GM12878 (cell line): ENCODE measurements at places on chromosomes 7 and 10.

DNA sequence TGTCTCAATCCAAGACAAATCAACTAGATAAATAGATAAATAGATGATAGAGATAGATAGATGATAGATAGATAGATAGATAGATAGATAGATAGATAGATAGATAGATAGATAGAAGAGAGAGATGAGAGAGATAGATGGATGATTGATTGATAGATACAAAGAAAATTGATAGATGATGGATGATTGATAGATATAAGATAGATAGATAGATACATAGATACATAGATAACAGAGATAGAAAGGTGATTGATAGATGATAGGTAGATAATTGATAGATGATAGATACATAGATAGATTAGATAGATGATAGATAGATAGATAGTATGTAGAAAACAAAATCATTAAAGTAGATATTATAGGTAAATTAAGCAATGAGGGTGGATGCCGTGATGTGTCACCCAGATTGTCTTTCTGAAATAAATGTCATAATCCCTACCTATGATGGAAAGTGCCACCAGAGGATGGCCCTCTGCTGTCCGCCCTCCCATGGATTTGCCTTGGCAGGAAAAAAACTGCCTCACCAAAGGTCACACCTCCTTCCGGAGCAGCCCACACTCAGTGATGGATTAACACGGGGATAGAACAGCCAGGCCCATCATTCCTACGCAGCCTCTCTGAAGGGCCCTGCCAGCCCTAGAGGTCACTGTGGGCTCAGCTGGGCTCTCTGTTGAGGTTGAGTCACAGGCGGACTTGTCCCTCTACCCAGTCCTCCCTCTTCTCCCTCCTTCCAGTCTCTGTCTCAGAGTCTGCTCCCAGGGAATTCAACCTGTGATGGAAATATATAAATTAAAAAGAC lies 50.8 kb downstream of the KCNH2 start:
- DNase-seq: no peak

- no peak for DNase-seq
Observed at GRCh38 chr7:17500736-17501135, 202.3 kb downstream of the AHR start.

- no peak for DNase-seq
Observed at GRCh38 chr7:14381306-14381705, 391.8 kb upstream of the ETV1 start.

DNA sequence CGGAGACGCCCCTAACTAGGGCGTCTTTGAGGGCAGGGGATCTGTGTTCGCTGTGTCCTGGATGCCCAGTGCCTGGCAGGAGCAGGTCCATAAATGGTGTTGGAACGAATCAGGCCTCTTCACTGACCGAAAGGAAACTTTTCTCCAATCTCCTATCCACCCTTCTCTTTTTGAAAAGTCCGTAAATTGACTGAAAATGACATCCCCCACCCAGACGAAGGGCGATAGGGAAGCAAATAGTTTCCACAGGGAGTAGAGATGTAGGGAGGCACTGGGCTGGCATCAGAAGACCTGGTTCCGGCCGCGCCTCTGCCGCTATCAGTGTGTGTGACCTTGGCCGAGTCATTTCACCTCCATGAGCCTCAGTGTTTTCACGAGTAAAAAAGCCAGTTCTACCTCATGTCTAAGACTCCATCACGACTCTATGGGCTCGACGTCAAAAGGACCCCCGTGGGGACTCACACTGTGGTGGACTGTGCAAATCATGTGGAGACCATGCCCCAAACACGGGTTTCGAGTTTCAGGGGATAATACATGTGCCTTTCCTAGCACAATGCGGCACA lies 497 bp upstream of the RAB11FIP2 start:
- no peak for DNase-seq

- no peak for DNase-seq
Observed at GRCh38 chr7:134454277-134454676, 4.6 kb downstream of the AKR1B1 start.

DNA sequence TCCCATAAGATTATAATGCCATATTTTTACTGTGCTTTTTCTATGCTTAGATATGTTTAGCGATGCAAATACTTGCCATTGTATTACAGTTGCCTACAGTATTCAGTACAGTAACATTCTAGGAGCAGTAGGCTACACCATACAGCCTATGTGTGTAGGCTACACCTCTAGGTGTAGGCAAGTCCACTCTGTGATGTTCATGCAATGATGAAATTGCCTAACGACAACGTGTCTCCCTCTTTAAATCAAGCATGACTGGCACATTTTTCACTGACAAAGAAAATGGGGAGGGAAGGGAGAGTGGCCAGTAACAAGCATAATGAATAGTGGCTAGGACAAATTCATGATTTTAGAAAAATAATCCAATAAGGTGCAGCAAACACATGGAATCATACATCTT lies 1.7 kb downstream of the NCAPG2 start:
- no peak for DNase-seq

DNA sequence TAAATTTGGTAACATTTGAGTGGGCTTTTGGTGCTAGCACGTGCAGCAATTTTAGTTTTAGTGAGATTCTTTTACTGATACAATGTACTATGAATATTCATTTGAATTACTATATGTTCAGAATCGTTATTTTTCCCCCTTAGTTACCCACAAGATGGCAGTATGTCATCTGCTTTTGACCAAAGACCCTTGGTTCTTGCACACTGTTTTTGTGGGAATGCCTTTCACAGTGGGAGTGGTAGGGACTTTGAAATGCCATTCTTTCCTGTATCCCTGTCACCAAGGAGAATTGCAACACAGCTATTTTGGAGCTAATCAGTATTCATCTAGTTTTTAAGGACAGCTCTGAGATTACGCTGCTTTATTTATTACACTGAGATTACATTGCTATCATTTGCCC lies 40.6 kb downstream of the SEC23IP start:
- no peak for DNase-seq

- no peak for DNase-seq
Observed at GRCh38 chr10:525565-526315, 163.7 kb downstream of the DIP2C start.

DNA sequence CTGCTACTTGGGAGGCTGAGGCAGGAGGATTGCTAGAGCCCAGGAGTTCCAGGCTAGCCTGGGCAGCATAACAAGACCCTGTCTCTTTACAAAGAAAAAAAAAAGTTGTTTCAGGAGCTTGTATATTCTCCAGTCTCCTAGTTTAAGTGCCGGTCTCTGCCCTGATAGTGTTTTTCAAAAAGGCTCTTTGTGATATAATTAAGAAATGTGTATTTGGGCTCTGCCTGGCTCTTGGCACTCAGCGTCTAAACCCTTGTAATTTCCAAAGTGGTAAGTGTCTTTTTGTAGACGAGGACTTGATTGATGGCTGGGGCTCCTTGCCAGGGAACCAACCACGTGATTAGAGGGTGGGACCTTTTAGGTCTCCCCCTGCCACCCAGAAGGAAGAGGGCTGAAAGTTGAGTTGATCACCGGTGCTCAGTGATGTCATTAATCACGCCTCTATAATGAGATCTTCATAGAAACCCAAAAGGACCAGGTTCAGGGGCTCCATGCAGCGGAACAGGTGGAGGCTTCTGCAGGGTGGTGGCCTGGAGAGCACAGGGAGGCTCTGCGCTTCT lies 4.4 kb downstream of the EIF3B start:
- DNase-seq: no peak

DNA sequence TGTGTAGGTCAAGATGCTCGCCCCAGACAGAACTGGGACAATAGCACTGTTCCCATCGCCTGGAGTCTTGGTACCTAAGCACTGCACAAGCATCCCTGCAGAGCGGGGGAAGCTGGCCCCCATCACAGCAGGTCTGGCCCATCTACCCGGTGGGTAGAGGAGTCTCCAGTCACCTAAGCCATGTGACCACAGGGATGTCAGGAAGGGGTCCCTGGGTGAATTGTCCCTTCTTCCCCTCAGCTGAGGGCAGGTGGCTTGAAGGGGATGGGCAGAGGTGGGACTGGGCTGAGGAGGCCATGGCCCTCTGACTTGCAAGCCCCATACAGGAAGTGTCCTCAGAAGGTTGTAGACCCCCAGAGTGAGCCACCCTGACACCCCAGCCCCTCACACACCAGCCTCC lies 39.7 kb downstream of the FRMPD2 start:
- DNase-seq: no peak

DNA sequence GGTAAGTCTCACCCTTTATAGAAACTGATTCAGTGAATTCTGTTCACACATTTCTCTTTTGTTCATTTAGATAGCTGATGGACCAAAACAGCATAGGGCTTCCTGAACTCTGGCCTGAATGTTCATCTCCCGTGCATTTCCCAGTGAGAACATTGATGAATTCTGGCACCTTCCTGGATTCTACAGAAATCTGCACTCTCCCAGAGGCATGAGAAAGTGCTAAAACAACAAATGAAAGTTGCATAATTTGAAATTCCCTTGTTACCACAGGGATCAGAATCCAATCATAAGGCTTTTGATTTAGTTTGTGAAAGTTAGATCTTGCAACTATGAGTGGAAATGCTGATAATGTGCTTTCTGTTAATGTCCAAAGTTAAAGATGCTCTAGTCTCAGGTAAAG lies 29.7 kb upstream of the SCIN start:
- DNase-seq: no peak

DNA sequence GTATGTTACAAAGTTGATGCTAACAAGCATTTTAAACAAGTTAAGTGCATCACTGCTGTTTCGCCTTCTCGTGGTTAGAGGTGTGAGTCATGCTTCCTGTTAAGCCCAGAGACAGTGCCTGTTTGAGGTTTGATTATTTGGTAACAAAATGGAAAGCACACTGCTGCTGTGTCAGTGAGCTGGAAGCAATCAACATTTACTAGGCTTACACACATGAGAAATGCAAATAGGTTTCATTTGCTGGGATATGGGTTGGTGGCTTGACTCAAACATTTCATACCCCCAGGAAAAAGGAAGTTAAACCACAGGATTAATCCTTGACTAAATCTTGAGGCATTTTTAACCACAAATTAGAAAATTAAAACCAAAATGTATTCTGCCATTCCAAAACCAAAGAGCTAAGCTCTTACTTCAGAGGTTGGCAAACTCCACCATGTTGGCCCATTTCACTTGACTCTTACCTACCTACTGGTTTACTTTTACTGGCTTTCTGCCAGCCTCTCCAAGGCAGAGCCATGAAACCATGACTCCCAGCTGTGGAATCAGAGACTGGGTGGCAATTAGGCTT lies 139.2 kb downstream of the ETV1 start:
- peak; percentile 9 for DNase-seq

DNA sequence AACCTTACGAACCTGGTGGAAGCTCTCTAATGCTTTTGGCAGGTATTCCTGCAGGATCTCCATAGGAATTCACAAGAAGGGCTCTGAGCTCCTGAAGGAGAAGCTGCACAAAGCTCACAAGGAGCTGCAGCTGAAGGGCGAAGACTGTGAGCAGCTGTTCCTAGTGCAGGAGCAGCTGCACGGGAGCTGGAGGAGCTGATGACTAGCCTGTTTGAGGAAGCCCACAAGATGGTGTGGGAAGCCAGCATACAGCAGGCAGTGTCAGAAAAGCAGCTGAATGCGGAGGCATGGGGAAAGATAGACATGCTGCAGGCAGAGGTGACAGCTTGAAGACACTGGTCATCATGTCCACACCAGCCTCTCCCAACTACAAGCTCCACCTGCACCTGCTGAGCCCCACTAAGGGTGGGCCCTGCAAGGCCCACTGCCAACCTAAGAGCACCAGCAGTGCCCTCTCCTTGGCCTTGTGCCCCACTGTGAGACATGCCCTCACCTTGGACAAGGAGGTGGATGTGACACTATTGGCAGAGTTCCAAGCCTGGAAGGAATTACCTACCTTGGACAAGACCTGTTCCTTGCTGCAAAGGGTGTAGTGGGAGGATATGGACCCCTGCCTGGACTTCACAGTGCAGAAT lies 250.6 kb downstream of the BBS9 start:
- no peak for DNase-seq

- DNase-seq: no peak
Observed at GRCh38 chr7:110987127-110987693, 103.7 kb upstream of the LRRN3 start.

- no peak for DNase-seq
Observed at GRCh38 chr7:132783824-132784223, 207.6 kb upstream of the PLXNA4 start.

DNA sequence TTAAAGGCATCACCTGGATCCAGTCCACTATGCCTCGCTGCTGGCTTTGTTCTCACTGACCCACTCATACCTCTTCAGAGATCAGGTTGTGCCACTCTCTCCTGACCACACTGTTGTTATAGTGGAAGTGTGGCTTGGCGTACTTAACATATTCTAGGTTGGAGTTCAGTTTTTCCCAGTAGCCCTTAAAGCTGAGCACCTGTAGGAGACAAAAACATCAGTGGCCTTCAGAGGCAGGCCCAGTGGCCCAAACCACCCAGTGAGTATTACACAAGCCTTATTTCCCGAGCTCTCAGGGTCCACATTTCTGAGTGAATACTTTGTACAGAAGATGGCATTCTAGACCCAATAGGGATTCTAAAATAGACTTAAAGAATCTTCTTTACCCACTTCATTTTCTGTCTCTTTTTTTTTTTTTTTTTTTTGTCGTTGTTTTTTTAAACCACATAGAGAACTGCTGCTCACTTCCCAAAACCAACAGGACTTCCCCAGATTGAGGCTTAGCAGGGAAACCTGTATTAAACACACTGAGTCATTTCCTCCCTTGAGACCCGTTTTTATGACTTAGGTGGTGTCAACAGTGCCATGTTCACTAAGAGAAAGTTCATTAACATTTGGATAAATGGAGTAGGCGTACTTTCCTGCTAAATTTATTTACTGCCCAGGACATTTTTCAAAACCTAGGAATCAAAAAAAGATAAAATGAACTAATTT lies 85.8 kb downstream of the GSAP start:
- peak; percentile 86 for DNase-seq

GRCh38 chr10:43177595-43177994 lies 39.4 kb downstream of the CSGALNACT2 start:
- no peak for DNase-seq

GRCh38 chr7:18831943-18832342 lies 285.5 kb downstream of the TWIST1 start:
- DNase-seq: no peak

- no peak for DNase-seq
Observed at GRCh38 chr10:25820472-25820871, 113.6 kb upstream of the MYO3A start.

DNA sequence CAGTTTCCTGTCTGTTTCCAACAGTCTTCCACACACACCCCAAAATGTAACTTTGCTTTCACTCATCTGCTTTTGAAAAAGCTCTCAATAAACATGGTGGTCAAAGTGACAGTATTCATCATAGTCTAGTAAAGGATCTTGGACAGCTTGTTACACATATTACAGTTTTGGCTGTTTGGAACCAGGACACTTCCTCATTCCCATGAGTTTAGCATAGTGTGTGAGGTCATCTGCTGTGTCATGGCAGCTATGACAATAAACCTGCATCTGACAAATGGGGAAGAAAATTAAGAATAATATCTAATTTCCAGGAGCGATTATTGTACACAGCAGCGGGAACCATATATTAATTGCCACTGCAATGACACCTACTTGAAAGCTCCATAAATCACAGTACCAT lies 184.3 kb upstream of the SLC26A5 start:
- DNase-seq: no peak

DNA sequence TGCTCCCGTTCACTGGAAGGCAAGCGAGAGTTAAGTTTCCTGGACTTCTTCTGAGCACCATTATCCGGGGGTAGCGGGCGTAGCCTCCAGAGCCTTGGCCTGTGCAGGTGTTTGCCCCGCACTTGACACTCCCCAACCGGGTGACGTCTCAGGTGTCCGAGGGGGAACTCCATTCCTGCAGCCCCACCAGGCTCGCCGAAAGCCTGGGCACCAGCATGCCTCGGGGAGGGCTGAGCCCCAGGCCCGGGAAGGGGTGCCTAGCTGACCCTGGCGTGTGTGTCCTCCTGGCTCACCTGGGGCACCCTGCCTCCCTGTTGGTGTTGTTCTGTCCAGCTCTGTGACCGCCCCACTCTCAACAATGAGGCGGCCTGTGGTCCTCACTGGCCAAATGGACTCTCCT lies 109.4 kb upstream of the GPR26 start:
- no peak for DNase-seq
